ENCODE measurements at places on chromosomes 11 and 22. TPM values are rescaled to one million over a fixed set of nuclear protein-coding genes. Genes with fewer than 3 reads are reported as not detected.

- DNase-seq = no peak
Observed at GRCh38 chr22:32725369-32725988, 76.0 kb upstream of the TIMP3 start.

- no peak for DNase-seq
Observed at GRCh38 chr11:57387289-57388030, 3.0 kb downstream of the PRG2 start.

DNA sequence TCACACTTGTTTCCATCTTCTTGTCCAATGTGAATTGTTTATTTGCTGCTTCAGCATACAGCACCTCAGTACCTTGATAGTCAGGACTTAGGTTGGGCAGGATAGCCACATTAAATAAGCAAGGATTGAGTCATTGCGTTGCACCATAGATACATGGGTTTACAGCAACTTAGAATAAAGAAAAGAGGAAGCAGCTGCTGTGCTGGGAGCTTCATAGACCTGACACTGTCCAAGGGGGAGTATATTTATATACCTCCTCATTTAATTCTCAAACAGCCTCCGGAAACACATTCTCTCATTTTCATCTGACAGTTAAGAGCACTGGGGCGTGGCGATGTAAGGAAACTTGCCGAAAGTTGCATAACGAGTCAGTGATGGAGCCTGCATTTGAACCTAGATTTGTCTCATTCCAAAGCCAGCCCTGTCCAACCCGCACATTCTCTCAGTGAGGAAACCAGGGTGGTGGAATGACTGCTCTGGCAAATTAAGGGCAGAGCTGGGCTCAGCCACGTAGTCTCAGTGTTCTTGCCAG lies 42.2 kb downstream of the UBASH3B start:
- DNase-seq = no peak

DNA sequence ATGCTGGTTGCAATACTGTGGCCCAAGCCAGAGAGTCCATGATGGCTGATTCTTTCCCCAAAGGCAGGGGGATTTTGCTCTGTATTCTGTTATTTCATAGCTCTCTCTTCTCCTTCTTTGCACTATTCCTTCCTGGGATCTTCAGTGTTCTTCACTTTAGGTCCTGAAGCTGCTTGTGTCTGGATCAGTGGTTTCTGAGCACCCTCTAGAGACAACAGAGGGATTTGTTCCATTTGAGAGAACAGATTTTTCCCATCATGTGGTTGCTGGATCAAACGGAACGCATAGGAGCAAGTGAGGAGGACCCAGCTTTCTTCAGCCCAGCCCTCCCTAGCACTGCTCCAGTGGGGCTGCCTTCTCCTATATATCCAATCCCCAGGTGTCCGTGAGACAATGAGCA lies 68.7 kb upstream of the SYN3 start:
- no peak for DNase-seq

- DNase-seq = no peak
Observed at GRCh38 chr22:34019190-34019845, 99.0 kb upstream of the LARGE1 start.

GRCh38 chr11:75341612-75342011 lies 9.8 kb downstream of the ARRB1 start:
- no peak for DNase-seq

DNA sequence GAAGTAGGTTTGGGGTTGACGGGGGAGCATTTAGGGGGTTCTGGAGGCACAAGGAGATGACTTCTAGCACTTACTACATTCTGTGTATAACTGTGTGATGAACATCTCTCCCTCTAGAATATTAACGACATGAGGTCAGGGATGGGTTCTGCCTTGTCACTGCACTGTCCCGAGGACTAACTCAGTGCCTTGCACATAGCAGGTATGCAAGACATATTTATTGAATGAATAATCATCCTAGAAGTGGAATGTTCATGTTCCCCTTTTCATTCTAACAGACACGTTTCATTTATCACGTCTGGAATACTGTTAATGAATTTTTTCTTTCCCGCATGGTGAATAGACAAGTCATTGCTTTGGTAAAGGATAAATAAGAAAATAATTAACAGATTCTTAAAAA lies 12.6 kb downstream of the SYT13 start:
- DNase-seq = no peak

- no peak for DNase-seq
Observed at GRCh38 chr11:20042811-20043341, 117.4 kb downstream of the DBX1 start.

DNA sequence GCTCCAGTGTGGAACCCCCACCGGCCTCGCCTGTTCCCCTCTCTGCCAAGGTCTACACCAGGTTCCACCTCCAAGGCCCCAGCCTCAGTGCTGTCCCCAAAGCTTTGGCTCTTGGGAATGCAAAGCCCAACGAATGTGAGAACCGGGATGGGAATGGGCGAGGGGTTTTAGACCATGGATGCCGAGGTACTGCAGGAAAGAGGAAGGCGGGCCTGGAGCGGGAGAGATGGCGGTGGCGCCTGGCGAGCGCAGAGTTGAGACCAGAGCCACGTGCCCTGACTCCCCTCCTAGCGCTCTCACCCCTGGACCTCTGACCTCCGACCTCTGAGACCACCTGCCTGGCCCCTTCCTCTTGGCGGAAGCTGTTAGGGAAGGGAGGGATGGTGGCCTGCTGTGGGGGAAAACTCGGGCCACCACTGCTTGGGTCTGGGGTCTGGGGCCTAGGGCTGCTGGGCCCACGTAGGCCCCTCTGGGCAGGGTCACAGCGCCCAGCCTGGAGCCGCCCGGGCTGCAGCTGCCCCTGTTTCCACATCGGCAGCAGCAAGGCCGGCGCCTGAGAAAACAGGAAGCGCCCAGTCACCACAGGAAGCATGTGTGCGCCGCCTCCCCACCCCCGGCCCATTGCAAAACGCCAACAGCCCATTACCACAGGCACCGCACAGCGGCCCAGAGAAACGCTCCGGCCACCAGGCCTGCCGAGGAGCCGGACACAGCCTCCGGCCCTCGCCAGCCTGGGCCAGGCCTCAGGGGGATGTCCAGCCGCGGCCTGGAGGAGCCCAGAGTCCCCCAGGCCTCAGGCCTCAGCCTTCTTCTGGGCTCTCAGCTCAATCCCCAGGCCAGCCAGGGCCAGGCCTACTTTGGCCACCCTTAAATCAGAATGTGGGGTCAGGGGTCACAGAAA lies 13.8 kb upstream of the SLC39A13 start:
- DNase-seq = no peak

- DNase-seq = no peak
Observed at GRCh38 chr22:26734339-26735018, 77.1 kb downstream of the MIAT start.

DNA sequence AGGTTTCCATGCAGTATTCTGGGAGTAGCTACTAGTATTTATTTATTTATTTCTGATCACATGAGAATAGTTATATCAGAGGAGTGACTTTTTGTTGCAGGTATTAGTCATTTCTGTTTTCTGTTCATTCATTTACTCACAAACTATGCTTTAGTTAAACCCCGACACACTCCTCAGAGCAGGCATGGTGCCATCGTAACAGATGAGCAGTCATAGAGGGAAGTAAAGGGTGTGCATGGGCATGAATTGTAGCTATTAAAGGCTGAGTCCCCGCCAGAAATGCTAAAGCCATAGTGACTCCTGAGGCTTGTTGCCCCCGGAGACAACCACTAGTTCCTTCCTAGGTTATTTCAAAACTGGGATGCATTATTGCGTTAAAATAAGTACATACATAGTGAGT lies 10.6 kb downstream of the JHY start:
- DNase-seq = no peak

DNA sequence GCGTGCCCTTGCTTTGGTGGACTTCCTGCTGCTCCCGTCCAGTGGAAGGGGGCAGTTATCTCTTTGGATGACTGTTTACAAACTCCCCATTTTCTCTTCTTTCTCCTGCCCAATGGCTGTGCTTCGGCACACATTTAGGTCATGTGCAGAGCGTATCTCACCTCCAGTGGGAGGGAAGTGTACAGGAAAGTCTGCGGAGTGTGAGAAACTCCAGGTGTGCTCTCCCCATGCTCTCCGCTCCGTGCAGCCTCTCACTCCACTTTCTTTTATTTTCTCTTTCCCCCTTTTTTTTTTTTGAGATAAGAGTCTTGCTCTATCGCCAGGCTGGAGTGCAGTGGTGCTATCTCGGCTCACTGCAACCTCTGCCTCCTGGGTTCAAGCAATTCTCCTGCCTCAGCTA lies 11.9 kb upstream of the TEF start:
- DNase-seq = no peak

DNA sequence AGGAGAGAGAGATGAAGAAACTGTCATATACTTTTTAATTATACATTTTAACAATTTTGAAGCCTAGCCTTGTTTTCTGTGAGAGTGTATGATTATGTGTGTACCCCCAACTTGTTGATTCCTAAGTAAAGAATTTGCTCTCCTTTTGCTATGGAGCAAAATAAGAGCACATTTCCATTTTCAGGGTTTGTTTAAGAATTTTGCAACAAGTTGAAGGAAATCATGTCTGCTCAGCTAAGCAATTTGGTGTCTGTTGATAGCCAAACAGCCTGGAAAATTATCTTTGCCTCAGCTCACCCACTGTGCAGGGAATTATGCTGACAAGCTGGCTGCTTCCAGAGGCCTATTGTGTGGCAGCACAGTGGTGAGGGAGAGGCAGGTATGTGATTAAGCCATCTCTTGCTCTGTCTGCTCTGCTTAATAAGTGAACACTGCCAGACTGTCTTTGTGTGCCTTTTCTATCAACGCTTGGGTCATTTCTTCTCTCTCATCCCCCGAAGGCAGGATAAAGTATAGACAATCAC lies 135.1 kb upstream of the TTC12 start:
- no peak for DNase-seq

DNA sequence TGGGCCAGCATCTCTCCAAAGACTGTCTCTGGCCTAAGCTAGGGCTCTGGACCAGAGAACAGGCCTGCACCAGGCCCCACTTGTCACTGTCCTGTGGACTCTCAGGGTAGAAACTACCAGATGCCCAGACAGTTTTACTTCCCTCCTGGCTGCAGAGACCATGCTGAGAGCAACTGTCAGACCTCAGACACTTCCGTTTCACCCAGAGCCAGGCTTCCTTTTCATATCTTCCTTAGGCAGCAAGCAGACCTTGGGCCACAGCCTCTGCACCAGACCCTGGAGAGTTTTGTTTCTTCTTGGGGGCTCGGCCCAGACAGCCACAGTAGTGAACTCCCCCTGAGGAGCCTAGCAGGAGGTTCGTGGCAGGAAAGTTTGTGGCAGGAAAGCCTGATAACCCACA lies 12.1 kb upstream of the FCHSD2 start:
- DNase-seq = no peak

DNA sequence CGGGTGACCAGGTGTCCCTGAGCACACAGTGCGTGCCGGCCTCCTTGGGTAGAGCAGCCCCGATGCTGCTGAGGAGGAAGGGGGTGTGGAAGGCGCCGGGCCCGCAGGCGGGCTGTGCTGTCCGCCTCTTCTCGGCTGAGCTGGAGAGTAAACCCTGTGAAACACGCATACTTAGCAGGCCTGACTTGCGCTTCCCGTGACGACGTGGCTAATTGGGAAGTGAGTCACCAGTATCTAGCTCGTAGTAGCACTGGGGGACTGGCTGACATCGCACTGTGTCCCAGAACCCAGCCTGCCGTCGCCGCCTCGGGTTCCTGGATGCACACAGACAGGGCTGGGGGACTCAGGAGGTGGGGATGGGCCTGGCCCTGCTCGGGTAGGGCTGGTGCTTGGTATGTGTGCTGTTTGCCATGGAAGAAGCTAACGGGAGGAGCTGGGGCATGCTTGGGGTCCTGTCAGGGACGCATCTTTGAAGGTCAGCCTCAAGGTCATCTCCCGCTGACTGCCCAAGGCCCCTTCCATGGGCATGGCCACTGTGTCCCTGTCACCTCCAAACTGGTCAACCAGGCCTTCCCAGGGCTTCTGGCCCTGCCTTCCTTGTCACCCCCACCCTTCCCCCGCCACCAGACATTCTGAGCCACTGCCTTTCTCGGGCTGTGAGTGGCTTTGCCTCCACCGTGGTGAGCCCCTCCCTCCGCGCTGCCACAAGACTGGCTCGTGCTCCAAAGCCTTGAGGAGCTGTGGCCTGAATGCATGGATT lies 1327.0 kb downstream of the BRD1 start:
- peak; percentile 55 for DNase-seq

DNA sequence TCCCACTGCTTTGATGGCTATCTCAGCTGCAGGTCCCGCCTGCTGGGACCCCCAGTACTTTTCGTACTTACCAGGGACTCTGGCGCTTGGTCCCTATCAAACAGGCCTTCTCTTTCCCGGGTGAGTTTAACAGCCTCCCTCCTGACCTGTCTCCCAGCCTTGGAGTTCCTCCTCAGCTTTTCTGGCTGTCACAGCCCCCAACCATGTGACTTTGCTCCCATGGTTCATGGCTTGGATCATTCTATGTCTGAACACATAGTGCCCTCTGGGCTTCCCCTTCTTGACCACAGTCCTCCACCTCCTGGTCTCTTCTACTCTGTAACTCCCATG lies 56.9 kb downstream of the PARVA start:
- DNase-seq = no peak

DNA sequence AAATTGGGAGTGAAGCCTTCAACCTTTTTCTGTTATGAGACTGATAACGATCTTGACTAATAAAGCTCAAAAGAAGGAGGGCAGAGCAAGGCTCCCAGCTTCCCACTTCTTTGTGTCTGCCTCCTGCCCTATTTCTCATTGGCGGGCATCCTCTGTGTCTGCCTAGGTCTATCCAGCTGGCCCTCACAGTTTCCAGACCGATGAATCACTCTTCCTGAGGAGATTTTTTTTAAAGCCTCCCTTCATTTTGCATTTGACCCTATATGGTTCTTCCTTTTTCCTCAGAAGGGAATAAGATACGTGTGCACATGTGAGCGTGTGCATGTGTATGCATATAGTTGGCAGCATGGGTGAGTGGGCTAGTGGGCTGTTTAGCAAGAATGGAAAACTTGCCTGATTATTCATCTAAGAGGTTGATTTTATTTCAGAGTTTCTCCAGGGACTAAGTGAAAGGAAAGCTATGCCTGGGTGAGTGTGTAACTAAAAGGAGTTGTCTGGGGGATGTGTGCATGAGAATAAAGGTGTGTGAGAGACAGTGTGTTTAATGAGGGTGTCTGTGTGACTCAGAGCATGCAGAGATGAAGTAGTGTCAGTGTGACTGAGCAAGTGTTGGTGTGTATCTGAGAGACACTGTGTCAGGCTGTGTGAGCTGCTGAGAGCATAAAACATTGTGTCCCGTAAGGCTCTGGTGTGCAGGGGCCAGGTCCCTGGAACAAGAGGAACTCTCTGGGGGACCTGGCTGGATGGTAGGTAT lies 12.2 kb downstream of the PHLDB1 start:
- peak; percentile 65 for DNase-seq

- no peak for DNase-seq
Observed at GRCh38 chr22:47036352-47036751, 273.9 kb downstream of the TBC1D22A start.

DNA sequence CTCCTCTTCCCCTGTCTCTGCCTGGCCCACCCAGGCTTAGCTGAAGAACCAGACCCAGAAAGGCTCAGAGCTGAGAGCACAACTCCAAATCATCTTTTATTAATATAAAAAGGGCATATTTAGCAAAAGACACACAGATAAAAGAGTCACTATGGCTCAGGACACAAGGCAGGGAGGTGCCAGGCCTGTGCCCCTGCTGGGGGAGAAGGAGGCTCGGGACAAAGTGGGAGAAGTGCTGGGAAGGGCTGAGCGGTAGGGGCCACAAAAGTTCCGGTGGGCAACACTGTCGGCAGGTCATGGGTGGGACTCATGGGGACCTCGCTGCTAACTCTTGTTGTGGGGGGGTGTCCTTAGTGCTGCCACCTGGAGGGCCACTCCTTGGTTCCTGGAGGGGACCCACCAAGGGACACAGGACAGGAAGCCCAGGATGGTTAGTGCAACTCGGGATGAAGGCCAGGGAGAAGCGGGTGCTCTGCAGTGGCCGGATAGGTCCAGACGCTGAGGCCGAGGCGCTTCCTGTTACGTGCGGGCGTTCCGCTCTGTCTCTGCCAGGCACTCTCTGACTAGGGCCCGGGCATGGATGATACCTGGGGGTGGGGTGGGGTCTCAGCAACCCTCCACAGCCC lies 1.4 kb upstream of the PITPNM1 start:
- DNase-seq = no peak

The HSPB2 gene
- 6.6 TPM for total RNA-seq

The MYEOV gene
- 0.58 TPM for total RNA-seq

Measured in dorsolateral prefrontal cortex (tissue), 122 donors.